ENCODE measurements at places on chromosomes 1 and 21.

GRCh38 chr1:177091040-177091439, 73.5 kb downstream of the ASTN1 start:
- no peak for DNase-seq

DNA sequence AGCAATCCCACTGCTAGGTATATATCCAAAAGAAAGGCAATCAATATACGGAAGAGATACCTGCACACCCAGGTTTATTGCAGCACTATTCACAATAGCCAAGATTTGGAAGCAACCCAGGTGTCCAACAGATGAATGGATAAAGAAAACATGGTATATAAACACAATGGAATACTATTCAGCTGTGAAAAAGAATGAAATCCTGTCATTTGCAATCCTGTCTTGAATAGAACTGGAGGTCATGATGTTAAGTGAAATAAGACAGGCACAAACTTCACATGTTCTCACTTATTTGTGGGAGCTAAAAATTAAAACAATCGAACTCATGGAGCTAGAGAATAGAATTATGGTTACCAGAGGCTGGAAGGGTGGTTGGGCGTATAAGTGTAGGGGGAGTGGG, 101.0 kb downstream of the OSBPL9 start:
- no peak for DNase-seq

DNA sequence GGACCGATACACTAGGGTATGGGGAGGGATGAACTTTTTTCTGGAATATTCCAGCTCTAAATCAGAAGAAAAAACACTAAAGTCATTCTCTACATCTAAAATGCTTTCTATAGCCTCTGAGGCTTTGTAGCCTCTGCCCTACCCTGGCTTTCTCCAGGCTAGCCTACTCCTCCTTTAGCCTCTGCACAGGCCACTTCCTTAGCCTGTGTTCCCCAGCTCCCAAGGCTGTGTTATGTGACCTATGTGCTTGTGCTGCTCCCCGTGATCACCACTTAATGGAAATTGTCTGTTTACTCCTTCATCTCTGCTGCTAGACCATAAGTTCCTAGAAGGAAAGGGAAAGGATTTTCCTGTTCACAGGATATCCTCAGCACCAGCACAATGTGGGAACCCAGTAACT, 92.8 kb downstream of the SEC16B start:
- no peak for DNase-seq

- no peak for DNase-seq
Observed at GRCh38 chr1:225965231-225965630, 24.2 kb upstream of the LEFTY2 start.

DNA sequence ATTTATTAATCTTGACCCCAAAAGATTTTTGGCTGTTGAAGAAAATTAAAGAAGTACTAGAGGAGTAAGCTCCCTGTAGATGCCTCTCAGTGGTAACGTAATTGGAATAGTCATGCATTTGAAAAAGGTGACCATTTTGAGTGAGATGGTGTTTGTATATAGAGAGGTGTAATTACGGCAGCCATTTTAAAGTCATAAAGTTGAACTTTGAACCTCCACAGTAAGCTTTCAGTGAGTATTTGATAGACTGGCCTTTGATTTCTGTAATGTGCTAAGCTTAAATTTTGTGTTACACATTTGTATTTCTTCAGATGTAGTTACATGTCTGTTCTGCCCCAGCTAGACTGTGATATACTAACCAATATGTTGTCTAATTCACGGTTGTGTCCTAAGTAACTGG, 21.5 kb upstream of the TMCO2 start:
- no peak for DNase-seq

DNA sequence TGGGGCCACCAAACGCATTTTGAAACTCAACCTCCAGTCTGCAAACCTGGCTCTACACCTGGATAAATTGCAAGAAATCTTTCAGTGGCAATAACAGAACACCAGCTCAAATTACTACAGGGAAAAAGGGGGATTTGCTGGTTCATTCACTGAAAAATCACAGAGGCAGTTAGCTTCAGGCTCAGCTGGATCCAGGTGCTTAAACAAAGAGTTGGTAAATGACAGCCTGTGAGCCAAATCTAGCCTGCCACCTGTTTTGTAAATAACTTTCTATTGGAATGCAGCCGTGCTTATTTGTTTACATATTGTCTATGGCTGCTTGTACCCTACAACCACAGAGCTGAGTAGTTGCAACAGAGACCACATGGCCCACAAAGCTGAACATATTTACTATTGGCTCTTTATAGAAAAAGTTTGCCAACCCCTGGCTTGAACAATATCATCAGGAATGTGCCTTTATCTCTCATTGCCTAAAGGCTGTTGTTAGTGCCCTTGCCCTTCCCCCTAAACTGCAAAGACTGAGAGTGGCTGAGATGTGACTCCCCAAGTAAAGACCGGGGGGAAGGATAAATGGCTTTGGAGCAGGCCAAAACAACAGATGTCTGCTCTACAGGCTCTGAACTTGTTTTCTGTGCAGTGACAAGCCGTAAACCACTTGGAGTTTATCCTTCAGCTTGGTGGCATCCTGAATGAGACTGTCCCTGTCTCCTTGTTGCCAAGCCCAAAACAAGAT, 21.5 kb upstream of the PTPRF start:
- no peak for DNase-seq

- DNase-seq, result no peak
Observed at GRCh38 chr1:56094168-56094567, 485.2 kb downstream of the PLPP3 start.

- DNase-seq, result no peak
Observed at GRCh38 chr1:61956016-61956645, 213.9 kb downstream of the PATJ start.

DNA sequence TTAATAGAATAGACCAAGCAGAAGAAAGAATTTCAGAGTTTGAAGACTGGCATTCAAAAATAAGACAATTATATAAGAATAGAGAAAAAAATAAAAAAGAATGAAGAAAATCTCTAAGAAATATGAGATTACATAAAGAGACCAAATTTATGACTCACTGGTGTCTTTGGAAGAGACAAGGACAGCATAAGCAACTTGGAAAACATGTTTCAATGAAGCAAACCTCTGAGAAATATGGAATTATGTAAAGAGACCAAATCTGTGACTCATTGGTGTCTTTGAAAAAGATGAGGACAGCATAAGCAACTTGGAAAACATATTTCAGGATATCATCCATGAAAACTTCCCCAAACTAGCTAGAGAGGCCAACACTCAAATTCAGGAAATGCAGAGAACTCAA, 60.4 kb upstream of the LYPLAL1 start:
- DNase-seq, result no peak
